ENCODE measurements at places on chromosomes 4 and X.

DNA sequence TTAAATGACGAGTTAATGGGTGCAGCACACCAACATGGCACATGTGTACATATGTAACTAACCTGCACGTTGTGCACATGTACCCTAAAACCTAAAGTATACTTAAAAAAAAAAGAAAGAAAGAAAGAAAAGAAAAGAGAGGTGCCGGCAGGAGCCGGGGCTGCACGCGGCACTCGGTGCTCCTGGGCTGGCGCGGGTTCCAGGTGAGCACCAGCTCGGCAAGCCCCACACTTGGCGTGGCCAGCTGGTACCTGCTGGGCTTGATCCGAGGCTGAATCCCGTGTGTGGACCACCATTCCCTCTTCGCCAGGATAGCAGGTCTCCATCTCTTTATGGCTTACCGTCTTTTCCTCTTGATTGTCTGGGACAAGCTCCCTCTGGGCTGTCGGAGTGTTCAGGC, 17.9 kb upstream of the HERC6 start:
- DNase-seq, result no peak

GRCh38 chr4:139607502-139608060, 51.6 kb upstream of the SETD7 start:
- no peak for DNase-seq

DNA sequence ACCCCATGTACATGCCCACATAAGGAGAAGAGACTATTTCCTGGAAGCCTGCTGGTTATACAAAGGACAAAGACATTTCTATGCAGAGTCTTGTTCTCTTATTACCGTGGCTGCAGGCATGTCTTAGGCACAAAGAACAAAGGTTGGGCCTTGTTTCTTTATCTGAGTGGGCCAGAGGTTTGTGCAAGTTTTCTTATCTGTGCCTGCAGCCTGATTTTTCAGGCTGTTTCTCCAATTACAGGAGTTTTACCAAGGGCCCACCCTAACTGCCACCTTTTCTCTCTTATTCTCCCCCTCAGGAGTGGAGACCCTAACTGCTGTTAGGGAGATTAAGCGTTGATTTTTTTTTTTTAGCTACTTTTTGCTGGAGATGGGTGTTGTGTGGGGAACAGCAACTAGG, 3.5 kb downstream of the TENT5D start:
- no peak for DNase-seq

DNA sequence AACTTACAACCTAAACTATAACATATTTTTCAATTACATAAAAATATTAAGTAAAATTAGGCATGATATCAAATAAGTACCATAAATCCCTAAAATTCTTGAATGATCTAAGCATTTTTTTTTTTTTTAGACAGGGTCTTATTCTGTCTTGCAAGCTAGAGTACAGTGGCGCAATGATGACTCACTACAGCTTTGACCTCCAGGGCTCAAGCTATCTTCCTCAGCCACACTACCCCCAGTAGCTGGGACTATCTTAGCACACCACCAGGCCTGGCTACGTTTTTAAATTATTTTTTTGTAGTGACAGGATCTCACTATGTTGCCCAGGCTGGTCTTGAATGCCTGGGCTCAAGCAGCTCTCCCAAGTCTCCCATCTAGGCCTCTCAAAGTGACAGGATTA, 1042.3 kb downstream of the FSTL5 start:
- DNase-seq, result no peak

DNA sequence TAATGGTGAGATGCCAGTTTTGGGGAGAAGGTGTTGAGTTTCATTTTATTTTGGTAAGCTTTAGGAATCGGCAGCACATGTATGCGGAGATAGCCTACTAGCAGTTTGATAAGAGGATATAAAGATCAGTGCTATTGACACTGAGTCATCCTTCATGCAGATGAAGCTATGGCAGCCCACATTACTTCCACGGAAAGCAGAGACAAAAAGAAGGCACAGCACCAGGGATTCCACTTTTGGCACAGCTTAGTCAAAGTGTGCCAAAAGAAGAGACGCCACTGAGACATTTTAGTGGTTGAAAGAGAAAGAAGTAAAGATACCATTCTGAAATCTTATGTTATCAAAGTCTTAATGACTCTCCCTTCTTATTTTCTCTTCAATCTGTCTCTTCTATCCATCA, 103.8 kb downstream of the GABRB1 start:
- DNase-seq, result no peak

DNA sequence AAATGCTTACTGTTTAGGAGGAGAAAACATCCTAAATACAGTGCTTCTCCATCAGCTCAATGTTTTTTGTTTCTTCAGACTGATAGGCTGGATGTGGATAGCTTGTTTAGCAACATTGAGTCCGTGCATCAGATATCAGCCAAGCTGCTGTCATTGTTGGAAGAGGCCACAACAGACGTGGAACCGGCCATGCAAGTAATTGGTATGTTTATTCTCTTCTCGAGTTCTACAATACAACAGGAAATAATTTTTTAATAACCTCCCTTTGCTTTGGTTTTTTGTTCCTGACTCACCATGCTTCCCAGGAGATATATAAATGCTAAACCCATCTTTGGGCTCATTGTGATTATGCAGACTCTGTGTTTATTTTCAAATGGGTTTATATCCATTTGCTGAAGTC, 60.9 kb downstream of the ARHGEF38 start:
- peak; percentile 79 for DNase-seq

GRCh38 chr4:55517526-55518229, 29.0 kb downstream of the CLOCK start:
- no peak for DNase-seq

DNA sequence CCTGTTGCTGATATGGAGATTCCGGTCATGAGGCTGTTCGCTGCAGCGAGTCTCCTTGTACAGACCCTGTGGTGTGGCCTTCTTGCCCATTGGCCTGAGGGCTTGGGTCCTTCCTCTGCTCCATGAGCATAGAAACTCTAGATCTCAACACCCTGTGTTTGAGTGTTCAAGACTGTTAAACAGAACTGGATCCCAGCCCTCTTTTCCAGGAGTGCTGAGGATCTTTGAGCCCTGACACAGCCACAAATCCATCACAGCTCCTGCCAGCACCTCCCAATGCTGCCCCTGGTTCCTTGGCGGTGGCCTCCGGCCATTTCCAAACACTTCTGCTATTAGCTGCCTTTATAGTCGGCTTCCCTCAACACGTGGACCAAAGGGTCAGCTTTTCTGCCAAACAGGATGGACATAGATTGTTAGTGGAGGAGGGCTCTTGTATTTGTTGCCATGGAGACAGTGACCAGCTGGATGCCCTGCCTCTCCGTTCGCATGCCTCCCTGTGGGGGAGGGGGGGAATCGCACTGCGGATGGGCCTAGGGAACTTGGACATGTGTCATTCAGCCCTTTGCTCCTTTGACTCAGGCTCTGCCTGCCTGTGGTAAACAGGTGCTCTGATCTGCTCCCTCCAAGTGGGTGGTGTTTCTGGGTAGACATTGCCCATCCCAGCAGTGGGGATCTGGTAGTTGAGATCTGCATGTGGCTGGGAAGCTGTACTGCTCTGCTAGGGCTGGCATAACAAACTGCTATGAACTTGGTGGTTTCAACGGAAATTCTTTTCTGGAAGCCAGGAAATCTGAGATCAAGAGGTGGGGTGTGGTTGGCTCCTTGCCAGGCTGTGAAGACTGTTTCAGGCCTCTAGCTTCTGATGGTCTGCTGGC, 6.9 kb upstream of the WDR1 start:
- no peak for DNase-seq

- DNase-seq, result peak; percentile 91
Observed at GRCh38 chrX:110853610-110854009, 58.0 kb upstream of the CHRDL1 start.

DNA sequence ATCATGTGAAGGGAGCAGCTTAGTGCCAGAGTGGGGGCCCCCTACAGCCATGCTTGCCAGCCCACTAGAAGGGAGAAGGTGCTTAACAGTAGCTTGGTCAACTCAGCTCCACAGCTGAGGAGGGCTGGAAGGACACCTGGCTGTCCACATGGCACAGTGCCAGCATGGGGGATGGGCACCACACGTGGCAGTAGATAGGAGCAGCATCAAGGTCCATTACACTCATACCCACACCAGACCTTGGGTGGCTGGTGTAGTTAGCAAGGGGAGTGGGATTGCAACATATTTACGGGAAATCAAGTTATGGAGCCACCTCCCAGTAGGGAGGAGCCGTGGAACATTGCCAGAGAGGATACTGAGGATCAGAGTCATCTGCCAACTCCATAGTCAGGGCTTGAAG, 37.9 kb upstream of the SLC4A4 start:
- DNase-seq, result no peak

DNA sequence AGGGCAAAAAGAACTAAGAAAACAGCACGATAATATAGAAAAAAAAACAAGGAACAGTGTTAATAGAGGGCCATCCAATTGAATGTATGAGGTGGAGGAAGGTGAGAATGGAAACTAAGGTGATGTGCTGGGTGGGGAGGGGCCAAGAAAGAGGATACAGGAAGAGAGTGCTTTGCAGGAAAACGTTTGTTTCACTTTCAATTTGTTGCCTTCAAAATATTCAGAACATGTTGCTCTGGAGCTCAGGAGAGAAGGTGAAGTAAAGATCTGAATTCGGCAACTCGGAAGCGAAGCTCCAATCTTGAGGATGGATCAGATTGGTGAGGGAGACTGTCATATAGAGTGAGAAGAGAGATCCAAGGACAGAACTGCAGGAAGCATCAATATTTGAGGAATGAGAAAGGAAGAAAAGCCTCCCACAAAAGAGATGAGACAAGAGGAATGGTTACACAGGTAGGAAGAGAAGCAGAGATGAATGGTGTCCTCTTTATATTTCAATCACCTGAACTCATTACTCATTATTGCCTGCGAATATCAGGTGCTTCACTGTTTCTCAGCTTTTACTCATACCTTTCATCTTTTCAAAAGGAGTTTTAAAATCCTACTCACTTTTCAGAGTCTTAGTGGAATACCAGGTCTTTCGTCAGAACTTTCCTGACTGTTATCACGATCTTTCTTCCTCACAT, 14.7 kb upstream of the SEC24D start:
- DNase-seq, result no peak

DNA sequence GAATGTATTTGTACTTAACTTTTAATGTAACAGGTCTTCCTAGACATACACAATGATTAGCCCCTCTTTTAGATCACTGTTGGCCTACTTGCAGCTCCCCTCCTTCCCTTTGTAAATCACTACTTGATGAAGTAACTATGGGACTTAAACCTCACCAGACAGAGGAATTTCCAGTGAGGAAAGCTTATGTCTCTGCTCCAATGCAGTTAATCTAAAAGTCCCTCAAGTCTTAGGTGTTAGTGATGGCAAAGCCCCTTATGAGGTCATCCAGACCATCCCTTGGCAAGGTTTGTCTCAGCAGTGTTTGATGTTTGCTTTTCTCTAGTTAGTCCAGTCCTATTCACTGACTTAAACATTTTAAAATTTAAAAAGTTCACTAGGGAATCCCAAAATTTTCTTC, 877.3 kb upstream of the INTU start:
- no peak for DNase-seq

DNA sequence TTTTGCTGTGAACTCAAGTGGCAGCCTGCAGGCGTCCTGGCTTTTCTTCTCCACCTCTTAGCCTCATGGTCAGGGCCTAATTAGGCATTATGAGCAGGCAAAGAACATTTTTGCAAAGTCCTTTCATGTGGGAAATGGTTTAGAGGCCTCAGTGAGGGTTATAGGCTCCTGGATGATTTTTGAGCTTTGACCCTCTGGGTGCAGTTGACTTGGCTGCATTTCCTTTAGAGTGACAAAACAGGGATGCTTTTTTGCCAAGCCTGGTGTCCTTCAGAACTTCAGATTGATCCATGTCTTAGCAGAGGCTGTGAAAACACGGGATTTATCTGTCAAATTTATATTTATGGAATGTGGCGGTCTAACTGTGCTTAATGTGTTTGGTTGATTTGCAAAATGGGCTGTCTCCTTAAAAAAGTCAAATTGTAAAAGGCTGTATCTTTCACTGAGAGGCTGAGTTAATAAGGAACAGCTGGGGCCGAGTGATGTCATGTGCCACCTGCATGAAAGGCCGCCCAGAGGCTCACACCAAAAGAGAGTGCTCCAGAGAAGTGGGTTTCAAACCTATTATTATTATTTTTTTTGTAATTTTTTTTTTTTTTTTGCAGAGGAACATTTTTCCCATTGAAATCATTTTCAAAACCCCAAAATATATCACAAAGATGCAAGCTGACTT, 192.2 kb upstream of the ARX start:
- DNase-seq, result no peak

DNA sequence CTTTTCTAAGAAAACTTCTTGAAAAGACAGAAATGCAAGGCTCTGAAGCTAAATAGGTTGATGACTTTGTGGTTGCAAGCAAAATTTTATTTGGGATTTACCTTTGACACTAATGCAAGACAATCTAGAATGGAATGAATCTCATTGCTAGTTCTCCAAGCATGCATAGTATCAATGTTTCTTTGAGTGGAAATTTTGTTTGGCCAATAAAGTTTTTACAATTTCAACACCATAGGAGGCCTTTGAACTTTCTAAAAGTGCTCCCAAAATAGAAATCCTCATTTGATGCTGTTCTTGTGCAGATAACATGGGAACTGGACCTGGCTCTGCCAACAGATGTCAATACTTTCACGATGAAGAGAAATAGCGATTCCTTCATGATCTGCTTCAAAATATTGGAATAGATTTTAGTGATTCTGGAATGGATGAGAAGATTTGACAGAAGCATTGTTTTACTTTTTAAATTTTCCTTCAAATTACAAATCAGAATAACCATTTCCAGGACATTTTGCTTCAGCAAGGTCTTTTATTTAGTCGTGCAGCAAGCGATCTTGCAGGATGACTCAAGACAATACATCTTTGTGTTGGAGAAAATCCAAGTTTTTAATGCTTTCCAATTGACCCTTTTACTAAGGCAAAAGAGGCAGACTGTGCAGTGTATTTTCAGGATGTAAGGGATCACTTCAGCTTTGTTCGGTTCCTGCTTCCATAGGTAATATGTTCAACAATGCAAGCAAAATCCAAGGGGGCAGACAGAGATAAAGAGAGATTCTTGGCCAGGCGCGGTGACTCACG, 51.7 kb upstream of the OTUD4 start:
- DNase-seq, result no peak

DNA sequence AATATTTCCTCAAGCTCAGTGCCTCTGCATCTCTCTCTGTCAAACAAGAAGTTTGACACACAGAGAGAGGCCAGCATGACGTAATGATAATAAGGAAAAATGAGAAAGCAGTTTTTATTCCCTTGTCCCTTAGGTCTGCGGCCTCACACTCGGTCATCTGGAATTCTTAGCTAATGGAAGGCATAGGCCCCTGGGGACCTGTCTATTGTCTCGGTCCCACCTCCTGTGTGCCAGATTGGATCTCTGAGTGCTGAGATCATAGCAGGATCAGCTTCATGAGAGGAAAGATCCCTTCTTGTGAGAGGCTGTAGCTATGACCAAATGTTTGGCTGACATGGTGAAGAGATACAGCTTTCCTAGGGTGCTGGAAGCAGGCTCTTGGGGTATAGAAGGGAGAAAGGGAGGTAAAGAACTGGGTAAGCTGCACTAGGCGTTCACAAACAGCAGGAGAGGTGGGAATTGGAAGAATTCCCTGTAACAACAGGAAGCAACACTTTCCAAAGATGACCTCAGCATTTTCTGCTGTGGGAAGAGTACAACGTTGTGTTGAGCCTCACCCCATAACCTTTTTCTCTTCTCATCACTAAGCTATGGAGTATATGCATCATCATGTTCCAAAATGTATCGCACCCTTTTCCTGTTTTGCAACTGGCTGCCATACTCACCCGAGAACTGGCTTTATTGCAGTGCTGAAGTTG, 20.2 kb downstream of the TMEM31 start:
- no peak for DNase-seq

- DNase-seq, result no peak
Observed at GRCh38 chr4:18201885-18202284, 180.3 kb upstream of the LCORL start.

- no peak for DNase-seq
Observed at GRCh38 chr4:26032142-26032541, 118.1 kb downstream of the SMIM20 start.

Data from NCI-H2081 (cell line).